ENCODE measurements at places on chromosomes 1 and 21. TPM values are rescaled to one million over a fixed set of nuclear protein-coding genes. Genes with fewer than 3 reads are reported as not detected.

- H3K27me3 ChIP-seq: no peaks in the 10 kb centered on the region
- DNase-seq: no peak
- no peak overlapping the region for H3K27ac ChIP-seq
- H3K4me3 ChIP-seq: no peak overlapping the region
- H3K36me3 ChIP-seq: no peaks in the 10 kb centered on the region
These were observed 42.0 kb downstream of the RAB3B start for GRCh38 chr1:51948491-51948915.

GRCh38 chr1:212557739-212558692 is 50.5 kb upstream of the ATF3 start:
- peak overlapping the region; percentile 95 for H3K27ac ChIP-seq
- H3K4me3 ChIP-seq: peak overlapping the region; percentile 92
- no peaks in the 10 kb centered on the region for H3K36me3 ChIP-seq
- H3K27me3 ChIP-seq: no peaks in the 10 kb centered on the region
- peak; percentile 73 for DNase-seq

DNA sequence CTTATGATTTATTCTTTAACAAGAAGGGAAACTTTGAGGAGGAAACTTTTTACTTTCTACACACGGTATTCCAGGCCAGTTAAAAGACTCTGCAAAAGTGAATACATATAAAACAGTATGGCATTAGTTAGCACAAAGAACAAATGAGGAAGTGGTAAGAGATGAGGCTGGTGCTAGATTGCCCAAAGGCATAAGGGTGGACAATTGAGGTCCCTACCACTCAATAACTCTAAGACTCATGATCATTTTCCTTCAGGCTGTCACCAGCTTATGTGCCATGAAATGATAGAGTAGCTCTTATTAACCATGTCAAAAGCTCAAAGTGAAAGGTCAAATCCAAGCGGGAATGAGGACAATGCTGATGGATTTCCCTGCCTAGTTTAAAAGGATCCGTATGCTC is 124.5 kb downstream of the TBX15 start:
- H3K36me3 ChIP-seq: no peaks in the 10 kb centered on the region
- no peak for DNase-seq
- no peaks in the 10 kb centered on the region for H3K4me1 ChIP-seq
- H3K27ac ChIP-seq: no peak overlapping the region
- H3K4me3 ChIP-seq: no peak overlapping the region
- no peaks in the 10 kb centered on the region for H3K27me3 ChIP-seq

DNA sequence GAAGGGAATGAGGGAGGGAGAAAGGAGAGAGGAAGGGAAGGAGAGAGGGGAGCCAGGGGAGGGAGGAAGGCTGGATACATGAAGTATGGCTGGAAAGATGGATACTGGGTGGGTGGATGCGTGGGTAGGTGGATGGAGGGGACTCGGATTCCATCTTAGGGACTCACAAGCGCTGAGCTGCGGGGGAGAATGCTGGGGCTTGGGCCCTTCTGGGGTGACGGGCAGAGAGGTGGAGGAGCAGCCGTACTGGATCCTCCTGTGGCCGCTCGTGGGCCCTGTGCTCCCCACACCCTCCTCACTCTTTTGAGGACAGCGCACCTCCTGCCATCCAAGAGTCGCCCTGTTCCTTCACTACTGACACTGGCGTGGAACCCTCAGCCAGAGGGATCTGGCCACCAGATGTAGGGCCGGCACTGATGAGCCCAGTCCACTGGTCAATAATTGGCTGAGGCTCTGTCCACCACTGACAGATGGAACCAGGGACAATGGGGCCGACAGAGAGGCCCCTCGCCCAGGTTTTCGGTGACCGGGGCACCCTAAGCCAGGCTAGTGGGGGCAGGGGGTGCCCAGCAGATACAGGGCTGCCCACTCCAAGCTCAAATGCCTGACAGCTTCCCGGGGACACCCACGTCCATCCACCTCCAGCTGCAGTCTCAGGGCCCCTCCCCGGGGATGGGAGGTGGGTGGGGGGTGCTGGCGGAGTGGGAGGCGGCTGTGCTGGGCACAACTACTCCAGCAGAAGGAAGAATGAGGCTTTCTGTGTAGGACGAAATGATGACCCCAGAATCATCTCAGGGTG is 4.4 kb upstream of the ACTRT2 start:
- no peak overlapping the region for H3K4me3 ChIP-seq
- peaks cover 11% of the 10 kb centered on the region for H3K4me1 ChIP-seq
- no peaks in the 10 kb centered on the region for H3K36me3 ChIP-seq
- peaks cover 56% of the 10 kb centered on the region for H3K27me3 ChIP-seq

DNA sequence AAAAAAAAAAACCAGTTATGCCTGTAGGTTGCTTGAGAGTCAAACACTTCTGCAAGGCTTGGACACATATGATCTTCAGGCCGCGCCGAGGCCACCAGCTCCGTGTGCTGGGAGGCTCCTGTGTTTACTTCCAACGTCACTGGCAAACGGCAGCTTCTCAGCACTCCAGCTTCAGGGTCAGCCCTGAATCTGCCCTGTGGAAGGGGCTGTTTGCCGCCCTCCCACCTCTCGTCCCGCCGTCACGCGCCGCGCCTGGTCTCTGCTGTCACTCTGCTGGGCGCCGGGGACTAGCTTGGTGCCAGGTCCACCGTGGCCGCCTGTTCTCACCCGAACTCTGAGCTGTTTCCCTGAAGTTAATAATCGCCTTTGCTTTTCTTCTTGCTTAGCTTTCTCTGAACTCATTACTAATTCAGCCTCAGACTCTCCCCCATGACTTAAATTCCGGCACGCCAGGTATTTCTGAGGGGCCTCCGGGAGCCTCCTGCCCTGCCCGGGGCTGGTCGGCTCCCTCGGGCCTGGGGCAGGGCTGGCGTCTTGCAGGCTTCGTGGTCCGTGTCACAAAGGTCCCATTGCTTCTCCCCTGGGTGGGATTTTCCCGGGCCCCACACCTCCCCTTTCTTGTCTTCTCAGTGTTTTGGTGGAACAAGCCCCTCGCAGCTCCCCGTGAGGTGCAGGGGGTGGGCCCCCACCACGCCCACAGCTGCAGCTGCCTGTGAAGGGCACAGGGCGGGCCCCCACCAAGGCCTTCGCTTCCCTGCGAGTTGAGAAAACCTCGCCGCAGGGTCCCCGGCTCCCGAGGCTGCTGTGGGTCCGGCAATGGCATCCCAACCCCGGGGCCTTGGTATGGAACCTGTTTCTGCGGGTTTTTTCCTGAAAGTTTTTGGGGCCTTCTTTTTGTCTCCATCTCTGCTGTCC is 14.6 kb upstream of the C1orf159 start:
- no peaks in the 10 kb centered on the region for H3K36me3 ChIP-seq
- H3K4me3 ChIP-seq: peak overlapping the region; percentile 20
- DNase-seq: peak; percentile 74

GRCh38 chr1:211148366-211148765 is 14.4 kb upstream of the KCNH1 start:
- H3K36me3 ChIP-seq: no peaks in the 10 kb centered on the region
- H3K4me1 ChIP-seq: no peaks in the 10 kb centered on the region
- H3K27ac ChIP-seq: no peak overlapping the region
- H3K27me3 ChIP-seq: peaks cover 2% of the 10 kb centered on the region
- no peak for DNase-seq

DNA sequence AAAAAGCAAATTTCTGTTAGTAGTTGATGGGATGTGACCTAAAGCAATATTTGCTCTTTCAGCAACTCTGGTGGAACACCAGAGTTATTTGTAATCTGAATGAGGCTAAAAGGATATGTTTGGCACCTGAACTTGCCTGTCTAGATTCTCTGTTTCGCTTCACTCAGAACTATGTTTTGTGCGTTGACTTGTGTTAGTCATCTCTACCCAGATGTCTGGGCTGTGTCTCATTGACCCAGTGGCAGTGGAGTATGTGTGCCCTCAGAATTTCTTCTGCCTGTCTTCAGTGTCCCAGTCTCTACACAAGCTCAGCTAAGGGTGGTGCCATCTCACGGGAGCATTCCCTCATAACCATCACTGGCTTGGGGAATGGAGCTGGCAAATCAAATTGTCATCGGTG is 13.9 kb downstream of the KCNK1 start:
- no peaks in the 10 kb centered on the region for H3K27me3 ChIP-seq
- H3K27ac ChIP-seq: no peak overlapping the region
- H3K36me3 ChIP-seq: no peaks in the 10 kb centered on the region
- no peak overlapping the region for H3K4me3 ChIP-seq
- H3K4me1 ChIP-seq: peaks cover 28% of the 10 kb centered on the region

DNA sequence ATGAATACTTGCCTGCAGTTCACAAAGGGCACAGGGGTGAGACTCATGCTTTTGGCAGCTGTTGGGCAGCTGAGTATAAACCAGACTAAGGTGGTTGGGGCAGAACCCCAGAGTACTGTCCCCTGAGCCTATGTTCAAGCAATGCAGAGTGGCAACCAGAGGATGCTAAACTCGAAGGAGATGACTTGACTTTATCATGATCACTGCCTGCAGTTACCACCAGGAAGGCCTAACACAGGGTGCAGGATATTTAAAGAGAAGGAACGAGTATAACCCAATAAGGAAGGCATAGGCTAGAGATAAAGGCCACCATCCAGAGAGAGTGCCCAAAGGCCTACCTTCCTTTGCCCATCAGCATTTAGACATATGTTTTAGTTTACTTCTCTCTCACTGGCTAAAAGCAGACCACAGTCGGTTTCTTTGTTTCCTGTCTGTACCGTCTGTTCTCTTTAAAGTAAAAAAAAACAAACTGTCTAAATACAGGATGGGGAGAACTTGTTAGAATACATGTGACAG is 83.3 kb downstream of the MPZL1 start:
- H3K27me3 ChIP-seq: no peaks in the 10 kb centered on the region
- no peaks in the 10 kb centered on the region for H3K36me3 ChIP-seq
- DNase-seq: no peak
- H3K27ac ChIP-seq: no peak overlapping the region
- H3K4me3 ChIP-seq: no peak overlapping the region

DNA sequence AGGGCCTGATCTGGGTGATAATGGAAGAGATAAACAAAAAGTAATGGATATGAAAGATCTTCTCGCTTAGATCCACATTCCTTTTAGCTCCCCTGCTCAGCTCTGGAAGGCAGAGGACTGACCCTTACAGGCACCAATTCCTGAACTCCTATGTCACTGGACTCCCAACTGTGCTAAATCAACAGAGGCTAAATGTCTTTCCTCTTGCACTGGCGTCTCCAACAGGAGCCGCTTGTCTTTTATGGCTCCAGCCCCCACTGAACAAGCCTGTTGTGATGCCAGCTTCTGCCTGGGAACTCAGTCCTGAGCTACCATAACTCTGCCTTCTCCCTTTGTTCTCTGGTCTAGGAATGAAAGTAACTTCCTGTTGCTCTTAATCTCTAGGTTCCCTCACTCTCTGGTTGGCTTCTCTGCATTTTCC is 142.1 kb upstream of the COL11A1 start:
- H3K4me3 ChIP-seq: no peak overlapping the region
- DNase-seq: no peak
- H3K27ac ChIP-seq: no peak overlapping the region
- no peaks in the 10 kb centered on the region for H3K36me3 ChIP-seq

The NCF2 gene
- 3.8 TPM for total RNA-seq

The C1orf87 gene
- total RNA-seq: 0.40 TPM

The USH2A gene
- total RNA-seq: not detected

The PLA2G2C gene
- total RNA-seq: 0.16 TPM
